ENCODE measurements at places on chromosomes 4 and X.

GRCh38 chrX:23799469-23800065 is 16.6 kb downstream of the SAT1 start:
- DNase-seq = no peak

- no peak for DNase-seq
Measured at GRCh38 chr4:159395693-159396092, 292.8 kb downstream of the RAPGEF2 start.

DNA sequence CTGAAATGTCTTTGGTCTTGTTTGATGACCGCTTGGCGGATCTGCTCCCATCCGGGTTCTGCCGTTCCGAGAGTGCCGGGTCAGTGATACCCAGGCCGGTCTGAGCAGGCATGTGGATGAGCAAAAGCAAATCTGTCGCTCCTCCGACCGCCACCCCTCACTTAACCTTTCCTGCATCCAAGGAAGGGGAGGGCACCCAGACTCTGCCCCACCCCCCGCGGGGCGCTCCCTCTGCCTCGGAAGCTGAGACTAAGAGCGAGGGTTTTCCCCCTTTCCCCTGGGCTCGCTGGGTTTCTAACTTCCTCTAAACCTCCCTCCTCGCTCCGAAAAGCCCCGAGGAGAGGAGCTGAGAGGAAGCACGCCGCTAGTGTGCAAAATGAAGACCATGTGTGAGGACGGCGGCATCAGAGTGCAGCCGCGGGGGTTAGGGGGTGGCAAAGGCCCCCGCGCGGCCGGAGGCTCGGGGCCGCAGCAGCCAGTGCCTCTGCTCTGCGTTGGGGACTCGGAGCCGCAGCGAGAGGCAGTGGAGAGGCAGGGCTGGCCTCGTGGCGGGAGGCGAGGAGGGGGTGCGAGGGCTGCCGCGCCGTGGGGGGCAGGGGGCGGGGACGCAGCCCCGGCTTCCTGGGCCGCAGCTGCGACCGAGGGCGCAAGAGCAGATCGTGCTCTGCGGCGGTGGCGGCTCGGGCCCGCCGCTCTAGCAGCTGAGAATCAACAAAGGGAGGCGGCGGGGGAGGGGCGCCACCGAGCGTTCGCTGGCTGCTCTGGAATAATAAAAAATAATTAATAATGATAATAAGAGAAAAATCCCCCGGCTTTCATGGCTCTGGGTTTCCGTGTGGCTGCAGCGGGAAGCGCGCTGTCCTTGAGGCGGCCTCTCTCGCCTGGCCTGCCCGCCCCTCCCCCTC is 55.8 kb upstream of the BCOR start:
- peak; percentile 64 for DNase-seq

DNA sequence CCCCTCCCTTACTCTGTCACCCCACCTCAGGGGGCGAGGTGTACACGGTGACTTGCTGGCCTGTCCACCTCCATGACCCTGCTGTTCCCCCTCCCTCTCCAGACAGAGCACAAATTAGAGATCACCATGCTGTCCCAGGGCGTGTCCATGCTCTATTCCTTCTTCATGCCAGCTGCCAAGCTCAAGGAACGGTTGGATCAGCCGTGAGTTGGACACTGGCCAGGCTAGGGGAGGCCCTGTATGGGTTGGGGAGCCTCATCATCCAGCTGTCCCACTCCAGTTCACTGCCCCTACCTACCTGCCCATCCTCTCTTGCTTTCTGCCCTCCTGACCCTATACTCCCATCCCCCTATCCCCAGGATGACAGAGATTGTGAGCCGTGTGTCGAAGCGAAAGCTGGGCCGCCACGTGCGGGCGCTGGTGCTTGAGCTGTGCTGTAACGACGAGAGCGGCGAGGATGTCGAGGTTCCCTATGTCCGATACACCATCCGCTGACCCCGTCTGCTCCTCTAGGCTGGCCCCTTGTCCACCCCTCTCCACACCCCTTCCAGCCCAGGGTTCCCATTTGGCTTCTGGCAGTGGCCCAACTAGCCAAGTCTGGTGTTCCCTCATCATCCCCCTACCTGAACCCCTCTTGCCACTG is 3.9 kb upstream of the CDK16 start:
- DNase-seq = no peak

- DNase-seq = no peak
Measured at GRCh38 chrX:55783723-55784122, 66.2 kb downstream of the RRAGB start.

GRCh38 chrX:133916984-133917722 is 68.2 kb downstream of the GPC3 start:
- DNase-seq = no peak

DNA sequence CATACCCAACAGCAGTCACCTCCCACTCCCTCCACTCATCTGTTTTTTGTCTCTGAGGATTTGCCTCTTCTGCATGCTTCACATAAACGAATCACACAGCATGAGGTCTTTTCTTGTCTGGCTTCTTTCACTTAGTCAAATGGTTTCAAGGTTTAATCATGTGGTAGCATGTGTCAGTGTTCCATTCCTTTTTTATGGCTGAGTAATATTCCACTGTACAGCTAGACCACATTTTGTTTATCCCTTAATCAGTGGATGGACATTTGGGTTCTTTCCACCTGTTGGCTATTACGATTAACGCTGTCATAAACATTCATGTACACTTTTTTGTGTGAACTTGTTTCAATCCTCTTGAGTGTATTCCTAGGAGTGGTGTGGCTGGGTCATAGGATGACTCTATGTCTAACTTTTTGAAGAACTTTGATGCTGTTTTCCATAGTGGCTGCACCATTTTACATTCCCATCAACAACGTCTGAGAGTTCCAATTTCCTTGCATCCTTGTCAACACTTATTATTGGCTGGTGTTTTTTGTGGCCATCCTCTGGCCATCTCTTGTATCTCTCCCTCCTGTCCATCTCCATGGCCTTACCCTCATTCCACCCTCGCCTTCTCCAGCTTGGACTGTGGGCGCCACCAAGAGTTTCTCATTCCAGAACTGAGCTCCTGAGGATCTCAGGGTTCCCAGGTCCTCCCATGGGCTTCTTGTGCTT is 12.4 kb upstream of the NSG1 start:
- DNase-seq = no peak

GRCh38 chr4:129602447-129602846 is 506.5 kb downstream of the C4orf33 start:
- no peak for DNase-seq

DNA sequence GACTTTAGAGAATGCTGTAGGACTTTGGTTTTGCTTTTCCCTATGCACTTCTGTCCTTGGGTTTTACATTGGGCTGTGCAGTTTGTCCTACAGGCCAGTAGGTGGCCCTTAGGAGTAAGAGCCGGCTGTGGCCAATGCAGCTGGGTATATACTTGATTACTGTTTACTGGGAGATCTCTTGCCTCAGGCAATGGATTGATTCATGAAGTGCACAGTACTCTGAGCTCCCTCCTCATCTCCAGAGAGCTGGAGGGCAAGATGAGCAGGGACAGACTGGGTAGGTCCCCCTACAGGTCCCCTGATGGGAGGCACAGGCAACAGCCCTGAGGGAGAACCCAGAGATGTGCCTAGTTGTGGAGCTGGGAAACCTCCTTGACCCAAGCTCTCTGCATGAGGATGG is 103.8 kb upstream of the QRFPR start:
- DNase-seq = no peak

- no peak for DNase-seq
Measured at GRCh38 chr4:7640136-7640535, 205.4 kb upstream of the PSAPL1 start.

DNA sequence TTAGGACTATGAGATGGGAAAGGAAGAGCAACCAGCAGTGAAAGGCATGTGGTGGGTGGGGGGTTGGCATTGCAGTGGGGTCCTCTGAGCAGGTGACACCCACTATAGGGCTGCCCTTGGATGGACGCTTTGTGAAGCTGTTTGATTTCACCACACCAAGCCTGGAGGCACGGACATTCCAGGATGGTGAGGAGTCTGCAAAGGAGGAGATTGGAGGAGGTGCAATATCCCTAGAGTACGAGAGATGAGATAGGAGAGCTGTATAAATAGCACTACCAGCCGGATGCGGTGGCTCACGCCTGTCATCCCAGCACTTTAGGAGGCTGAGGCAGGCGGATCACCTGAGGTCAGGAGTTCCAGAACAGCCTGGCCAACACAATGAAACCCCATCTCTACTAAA is 42.3 kb downstream of the SHOX start:
- DNase-seq = no peak

DNA sequence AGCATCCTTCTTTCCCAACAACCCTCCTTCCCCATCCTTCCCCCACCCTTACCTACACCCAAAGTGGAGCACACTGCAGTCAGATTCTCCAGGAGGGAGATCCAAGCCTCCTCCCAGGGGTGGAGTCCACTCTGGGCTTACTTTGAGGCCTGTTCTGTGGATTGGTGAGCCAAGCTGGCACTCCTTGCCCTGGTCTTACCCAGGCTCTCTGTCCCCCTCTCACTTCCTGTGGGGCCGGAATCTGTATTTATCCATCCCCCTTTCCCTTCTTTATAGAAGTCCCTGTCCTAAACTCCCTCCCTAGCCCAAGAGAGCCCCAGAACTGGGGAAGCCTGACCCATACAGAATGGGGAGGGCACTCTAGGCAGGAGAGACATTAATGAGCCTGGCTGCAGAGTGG is 3.2 kb upstream of the TSPYL2 start:
- DNase-seq = no peak

All from NCI-H2107 (cell line).